ENCODE measurements at places on chromosomes 1 and 21. TPM values are rescaled to one million over a fixed set of nuclear protein-coding genes. Genes with fewer than 3 reads are reported as not detected.

Gene DENND2C
- total RNA-seq = 6.0 TPM

Gene SELENON
- 44.1 TPM for total RNA-seq

GRCh38 chr1:151798571-151798970 is 6.6 kb downstream of the LINGO4 start:
- H3K27ac ChIP-seq = no peak overlapping the region
- DNase-seq = no peak
- H3K4me3 ChIP-seq = no peak overlapping the region
- no peaks in the 10 kb centered on the region for H3K27me3 ChIP-seq

- H3K4me1 ChIP-seq = no peaks in the 10 kb centered on the region
- no peak overlapping the region for H3K27ac ChIP-seq
- no peak for DNase-seq
- H3K36me3 ChIP-seq = no peaks in the 10 kb centered on the region
- H3K27me3 ChIP-seq = no peaks in the 10 kb centered on the region
Measured at GRCh38 chr21:44617071-44617501, 5.2 kb downstream of the KRTAP10-8 start.

Gene TMEM51
- total RNA-seq = 2.0 TPM

Gene FBXO2
- total RNA-seq = 12.9 TPM

- no peak overlapping the region for H3K27ac ChIP-seq
- H3K4me1 ChIP-seq = no peaks in the 10 kb centered on the region
- H3K27me3 ChIP-seq = no peaks in the 10 kb centered on the region
- H3K36me3 ChIP-seq = no peaks in the 10 kb centered on the region
Measured at GRCh38 chr1:72432645-72433267, 150.4 kb upstream of the NEGR1 start.

- H3K27ac ChIP-seq = no peak overlapping the region
- no peaks in the 10 kb centered on the region for H3K27me3 ChIP-seq
- H3K36me3 ChIP-seq = peaks cover under 1% of the 10 kb centered on the region
- H3K4me1 ChIP-seq = no peaks in the 10 kb centered on the region
- H3K4me3 ChIP-seq = no peak overlapping the region
- DNase-seq = no peak
Measured at GRCh38 chr1:212010004-212010403, 25.4 kb downstream of the INTS7 start.

DNA sequence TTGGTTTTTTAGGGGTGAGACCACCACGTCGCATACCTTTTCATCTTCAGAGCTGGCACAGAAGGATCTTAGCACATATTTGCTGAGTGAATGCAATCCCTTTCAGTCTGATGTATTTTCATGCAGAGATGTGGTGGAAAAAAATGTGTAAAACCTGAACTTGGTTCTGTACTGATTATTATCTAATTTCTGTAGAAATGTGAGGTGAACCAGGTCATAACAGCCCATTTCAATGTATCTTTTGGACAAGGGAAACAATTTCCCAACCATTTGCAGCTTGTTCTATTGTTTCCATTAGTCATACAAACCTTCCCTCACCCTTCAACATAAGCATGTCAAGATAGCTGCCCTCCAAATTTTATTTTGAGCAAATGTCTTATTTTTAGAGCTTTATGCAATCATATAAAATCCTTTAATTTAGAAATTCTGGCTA is 46.8 kb upstream of the RUNX1 start:
- no peaks in the 10 kb centered on the region for H3K4me1 ChIP-seq
- no peak overlapping the region for H3K27ac ChIP-seq
- no peaks in the 10 kb centered on the region for H3K36me3 ChIP-seq
- no peak overlapping the region for H3K4me3 ChIP-seq

Gene CELA2B
- not detected for total RNA-seq

Measured in thoracic aorta (tissue), 2 donors.